ENCODE measurements at places on chromosomes 5 and 9.

DNA sequence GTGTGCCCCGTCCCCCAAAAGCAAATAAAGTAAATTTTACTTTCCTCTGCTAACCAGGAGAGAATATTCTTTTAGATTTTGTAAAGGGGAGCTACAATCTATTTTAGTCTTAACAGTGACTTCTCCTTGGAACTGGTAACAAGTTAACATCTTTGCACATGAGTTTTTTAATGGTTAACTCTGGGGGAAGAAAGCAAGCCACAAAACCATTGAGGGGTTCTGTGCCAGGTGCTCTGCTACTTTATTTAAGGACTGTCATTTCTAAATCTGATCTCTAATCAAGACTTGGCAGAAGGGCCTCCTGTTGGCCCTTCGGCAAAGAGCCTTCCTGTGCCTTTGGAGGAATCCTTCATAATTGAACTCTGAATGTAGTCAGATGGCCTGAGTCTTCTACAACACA, 153.4 kb downstream of the SLC12A2 start:
- no peak for DNase-seq

DNA sequence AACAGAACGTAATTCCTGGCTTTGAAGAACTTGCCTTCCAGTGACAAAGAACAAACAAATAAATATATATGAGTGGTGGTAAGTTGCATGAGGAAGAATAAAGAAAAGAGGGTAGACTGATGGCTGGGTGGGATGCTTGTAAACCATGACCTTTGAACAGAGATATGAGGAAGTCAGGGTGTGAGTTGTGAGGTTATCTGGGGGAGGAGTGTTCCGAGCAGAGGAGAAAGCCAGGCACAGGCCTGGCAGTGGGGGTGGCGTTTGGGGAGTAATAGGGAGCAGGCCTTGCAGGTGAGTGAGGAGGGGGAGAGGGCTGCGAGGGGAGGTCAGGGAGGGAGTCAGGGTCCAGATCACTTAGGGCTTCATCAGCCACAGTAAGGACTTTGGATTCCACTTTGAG, 213.4 kb downstream of the PTTG1 start:
- no peak for DNase-seq

- no peak for DNase-seq
These were observed 49.9 kb upstream of the DPYSL3 start for GRCh38 chr5:147559749-147560148.

GRCh38 chr5:178201927-178202235, 2.5 kb upstream of the HNRNPAB start:
- no peak for DNase-seq

GRCh38 chr5:149845601-149846000, 99.0 kb downstream of the PDE6A start:
- DNase-seq: no peak

- no peak for DNase-seq
These were observed 28.0 kb upstream of the TOMM5 start for GRCh38 chr9:37620396-37620795.

GRCh38 chr5:118956727-118957126, 31.6 kb downstream of the DTWD2 start:
- peak; percentile 70 for DNase-seq

GRCh38 chr9:135605238-135605781, 34.0 kb downstream of the GLT6D1 start:
- DNase-seq: no peak

DNA sequence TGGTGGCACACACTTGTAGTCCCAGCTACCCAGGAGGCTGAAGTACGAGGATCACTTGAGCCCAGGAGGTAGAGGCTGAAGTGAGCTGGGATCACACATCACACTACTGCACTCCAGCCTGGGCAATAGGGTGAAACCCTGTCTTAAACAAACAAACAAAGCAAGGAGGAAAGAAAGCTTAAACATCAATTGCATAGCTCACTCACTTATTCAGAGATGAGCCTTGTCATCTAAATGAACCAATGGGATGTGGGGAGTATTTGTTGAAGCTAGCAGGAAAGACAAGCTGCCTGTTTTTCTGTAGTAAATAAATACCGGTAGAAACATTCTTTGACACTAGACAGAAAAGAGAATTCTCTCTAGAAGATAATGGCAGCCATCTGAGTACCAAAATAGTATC, 161.0 kb upstream of the SLC12A2 start:
- DNase-seq: no peak

- no peak for DNase-seq
These were observed 955.2 kb upstream of the DMAC1 start for GRCh38 chr9:8754751-8755150.

- DNase-seq: no peak
These were observed 75.4 kb downstream of the SLF1 start for GRCh38 chr5:94693845-94694370.

- DNase-seq: peak; percentile 52
These were observed 34.8 kb upstream of the IL31RA start for GRCh38 chr5:55816342-55816741.

GRCh38 chr9:135788576-135789300, 86.8 kb downstream of the KCNT1 start:
- DNase-seq: no peak

GRCh38 chr5:91643797-91644196, 260.7 kb upstream of the ARRDC3 start:
- no peak for DNase-seq

- DNase-seq: peak; percentile 7
These were observed 87.6 kb downstream of the PIK3R1 start for GRCh38 chr5:68303038-68303738.

DNA sequence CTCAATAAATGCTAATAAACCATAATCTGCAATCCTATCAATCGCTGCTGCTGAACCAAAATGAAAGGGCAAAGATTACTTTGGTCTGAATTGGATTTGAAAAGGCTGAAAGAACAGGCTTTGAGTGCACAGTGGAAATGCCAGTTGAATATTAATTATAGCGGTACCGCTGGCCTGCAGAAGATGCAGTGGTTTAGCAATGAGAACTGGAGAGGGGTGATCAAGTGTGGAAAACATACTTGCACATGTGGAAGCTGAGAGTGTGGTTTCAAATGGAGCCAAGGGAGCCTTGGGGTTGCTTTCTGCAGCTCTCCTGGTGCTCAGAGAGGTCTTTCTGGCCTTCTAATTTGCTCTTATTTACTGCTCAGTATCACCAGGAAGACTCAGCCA, 133.9 kb downstream of the PTTG1 start:
- DNase-seq: no peak

- no peak for DNase-seq
These were observed 16.1 kb downstream of the CKMT2 start for GRCh38 chr5:81249240-81249639.

- no peak for DNase-seq
These were observed 509.2 kb downstream of the CSNK1G3 start for GRCh38 chr5:124021066-124021641.

GRCh38 chr9:81814401-81814793, 113.8 kb upstream of the SPATA31D4 start:
- DNase-seq: no peak

GRCh38 chr9:6764950-6765349, 7.2 kb downstream of the KDM4C start:
- no peak for DNase-seq

DNA sequence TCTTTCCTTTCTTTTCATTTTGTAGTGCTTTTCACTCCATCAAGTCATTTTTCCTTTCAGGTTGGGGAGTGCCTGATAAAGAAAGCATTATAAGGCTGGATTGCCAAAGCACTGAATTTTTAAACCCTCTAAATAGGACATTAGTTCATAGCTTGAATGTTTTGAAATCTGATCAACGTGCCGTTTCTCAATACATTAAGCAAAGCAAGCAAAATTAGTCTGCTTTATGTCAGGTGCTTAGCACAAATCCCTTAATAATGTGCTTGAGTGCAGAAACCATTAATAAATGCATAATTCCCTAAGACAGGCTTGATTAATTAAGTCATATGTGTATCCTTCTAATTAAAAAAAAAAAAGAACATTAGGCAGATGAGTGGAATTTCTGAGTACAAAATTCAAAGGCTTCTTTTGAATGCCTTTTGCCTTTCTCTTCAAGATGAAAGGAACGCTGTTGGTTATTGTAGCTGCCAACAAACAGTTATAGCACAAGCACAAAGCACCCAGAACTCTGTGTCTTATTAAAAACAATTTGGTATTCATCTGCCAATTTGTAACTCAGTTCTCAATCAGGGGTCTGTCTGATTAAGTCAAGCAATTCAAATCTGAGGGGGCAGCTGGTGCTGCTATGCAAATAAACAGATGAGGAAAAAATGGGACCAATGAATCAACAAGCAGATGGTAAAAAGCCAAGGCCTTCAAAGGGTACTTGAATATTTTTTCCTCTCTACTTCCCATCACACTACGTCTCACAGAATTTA, 233.7 kb downstream of the TLE1 start:
- no peak for DNase-seq

DNA sequence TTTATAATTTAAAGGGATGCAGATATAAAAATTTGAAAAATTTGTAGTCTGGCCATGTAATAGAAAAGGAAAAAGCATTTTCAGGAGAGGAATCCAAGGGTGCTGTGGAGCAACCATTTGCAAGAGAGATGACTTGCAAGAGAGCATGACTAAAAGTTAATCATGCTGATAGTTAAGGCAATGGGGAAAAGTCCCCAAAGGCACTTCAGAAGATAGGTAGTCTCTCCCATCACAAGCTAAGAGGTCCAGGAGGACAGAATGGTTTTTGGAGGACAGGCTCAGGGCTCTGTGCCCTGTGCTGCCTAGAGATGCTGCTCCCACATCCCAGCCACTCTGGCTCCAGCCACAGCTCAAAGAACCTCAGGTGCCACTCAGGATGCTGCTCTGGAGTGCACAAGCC, 38.8 kb downstream of the DNAJB5 start:
- no peak for DNase-seq

DNA sequence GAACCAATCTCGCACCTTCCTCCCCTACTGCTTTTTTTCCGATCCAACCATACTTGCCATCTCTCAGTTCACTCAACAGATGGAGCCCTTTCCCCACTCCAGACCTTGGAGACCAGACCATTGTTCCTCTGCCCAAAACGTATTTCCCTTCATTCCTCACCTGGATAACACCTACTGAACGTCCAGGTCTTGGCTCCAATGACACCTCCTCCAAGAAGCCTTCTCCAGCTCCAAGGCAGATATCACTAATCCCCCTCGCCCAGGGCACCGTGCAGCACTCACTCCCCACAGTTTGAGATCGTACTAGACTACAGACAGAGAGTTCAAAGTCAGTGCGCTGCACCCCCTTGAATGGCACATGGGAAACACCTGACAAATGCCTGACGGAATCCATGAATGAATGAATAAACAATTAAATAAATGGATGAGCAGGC, 47.1 kb upstream of the AKNA start:
- peak; percentile 49 for DNase-seq

GRCh38 chr5:6775571-6775970, 62.3 kb downstream of the TENT4A start:
- DNase-seq: no peak

- no peak for DNase-seq
These were observed 242.8 kb downstream of the RASEF start for GRCh38 chr9:82820186-82820585.

- no peak for DNase-seq
These were observed 40.4 kb downstream of the ADAMTS2 start for GRCh38 chr5:179304871-179305270.

- no peak for DNase-seq
These were observed 35.3 kb upstream of the FLT4 start for GRCh38 chr5:180684623-180685161.

- DNase-seq: no peak
These were observed 25.6 kb upstream of the ZCCHC7 start for GRCh38 chr9:37094751-37095150.

GRCh38 chr5:131709043-131709442, 74.0 kb upstream of the RAPGEF6 start:
- no peak for DNase-seq

DNA sequence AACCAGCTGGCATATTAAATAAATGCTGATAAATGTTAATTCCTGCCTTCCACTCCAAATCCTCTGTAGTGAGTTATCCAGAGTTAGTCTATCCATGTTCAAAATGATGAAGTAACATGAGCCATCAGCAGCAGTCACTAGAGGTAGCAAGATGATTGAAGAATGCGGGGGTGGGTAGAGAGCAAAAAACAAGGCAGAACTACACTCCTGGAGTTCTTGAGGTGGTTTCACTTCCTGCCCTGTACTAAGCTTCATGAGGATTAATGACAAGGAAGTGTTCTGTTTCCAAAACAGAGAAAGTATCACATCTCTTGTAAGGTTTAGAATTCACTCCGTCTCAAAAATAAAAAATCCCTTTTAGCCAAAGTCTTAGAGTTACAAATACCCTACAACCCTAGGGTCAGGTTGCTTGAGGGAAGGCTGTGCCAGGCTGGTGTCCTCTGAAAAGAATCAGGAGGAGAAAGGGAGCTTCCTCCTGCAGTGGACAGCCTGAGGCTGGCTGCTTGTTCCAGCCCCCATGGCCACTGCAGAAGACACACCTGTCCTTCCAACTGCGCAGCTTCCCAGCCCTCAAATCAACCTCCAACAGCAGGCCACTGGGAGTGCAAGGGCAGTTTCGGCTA, 180.2 kb downstream of the DENND1A start:
- DNase-seq: no peak

- no peak for DNase-seq
These were observed 1.0 kb downstream of the KLF9 start for GRCh38 chr9:70413464-70413798.

DNA sequence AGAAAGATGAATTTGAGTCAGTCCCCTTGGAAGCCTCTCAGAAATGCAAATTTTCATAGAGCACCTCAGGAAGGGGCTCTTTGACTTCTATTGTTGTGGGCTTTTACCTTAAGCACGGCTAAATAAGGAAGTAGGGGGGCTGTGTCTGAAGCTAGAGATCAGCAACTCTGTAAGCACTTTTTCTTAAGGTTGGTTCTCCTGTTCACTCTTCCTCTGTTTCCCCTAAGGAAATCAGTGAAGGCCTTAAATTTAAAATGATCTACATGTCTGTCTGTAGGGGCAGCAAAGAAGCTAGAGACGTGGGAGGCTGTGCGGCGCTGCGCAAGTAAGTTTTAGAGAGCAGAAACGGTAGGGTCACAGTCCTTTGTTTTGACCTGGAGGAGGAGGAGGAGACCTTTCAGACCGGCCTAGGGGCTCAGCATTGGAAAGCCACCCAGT, 1.2 kb upstream of the CDC14B start:
- DNase-seq: no peak

DNA sequence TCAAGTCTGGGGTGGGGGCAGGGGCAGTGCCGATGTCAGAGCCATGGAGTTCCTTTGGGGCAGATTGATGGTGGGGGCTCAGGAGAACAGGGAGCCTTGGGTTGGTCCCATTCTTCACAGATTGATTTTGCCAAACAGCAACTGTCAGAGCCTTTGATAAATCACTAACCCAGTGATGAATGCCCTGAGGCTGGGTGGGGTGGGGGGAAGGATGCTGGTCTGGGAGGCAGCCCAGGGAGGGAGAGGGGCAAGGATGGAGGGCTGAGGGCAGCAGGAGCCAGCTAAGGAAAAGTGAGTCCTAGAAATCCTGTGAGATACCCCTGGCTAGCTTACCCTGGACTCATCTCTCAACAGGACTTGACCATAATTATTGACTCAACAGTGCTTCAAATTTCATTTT, 60.1 kb upstream of the ARAP3 start:
- no peak for DNase-seq

- DNase-seq: no peak
These were observed 14.2 kb downstream of the GADD45G start for GRCh38 chr9:89619019-89619418.
